Glomerular endothelial cell (primary cell): ENCODE measurements at places on chromosomes 4 and X. TPM values are rescaled to one million over a fixed set of nuclear protein-coding genes. Genes with fewer than 3 reads are reported as not detected.

AVPR2 gene
- not detected in 2 replicates for total RNA-seq

- no peak for DNase-seq
Observed at GRCh38 chr4:162622664-162623063, 458.9 kb upstream of the FSTL5 start.

SPATA4 gene
- total RNA-seq, result not detected in 2 replicates

DNA sequence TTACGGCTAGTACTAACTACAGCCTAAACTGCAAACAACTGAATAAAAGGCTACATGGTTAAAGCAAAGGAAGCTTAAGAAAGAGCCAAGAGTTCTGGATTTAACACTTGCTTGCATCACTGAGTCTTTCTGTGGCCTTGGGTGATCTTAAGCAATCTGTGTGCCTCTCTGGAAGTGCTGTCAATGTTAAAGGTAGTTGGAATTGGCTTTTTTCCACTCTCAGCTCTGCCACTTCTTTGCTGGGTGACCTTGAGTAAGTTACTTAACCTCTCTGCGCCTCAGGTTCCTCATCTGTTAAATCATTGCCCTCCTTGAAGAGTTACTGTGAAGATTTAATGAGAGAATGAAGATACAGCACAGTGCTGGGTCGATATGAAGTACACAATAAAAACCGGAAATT lies 15.7 kb downstream of the SLC2A9 start:
- no peak for DNase-seq

DNA sequence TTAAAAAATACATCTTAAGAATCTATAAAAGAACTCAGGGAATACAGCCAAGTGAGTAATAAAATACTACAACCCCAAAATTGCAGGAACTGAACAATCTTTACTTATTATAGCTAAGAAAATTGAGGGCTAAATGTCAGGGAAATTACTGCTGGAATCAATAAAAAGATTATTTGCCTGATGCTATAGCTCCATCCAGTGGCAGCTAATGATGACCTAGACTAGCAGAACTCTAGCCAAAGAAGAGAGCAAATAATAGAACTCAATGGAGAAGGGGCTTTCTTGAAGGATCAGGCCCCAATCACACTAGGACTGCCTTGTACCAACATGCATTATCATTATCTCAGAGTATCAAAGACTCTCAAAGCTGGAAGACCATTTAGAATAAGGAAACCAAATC lies 85.0 kb upstream of the FAM241A start:
- DNase-seq, result no peak

- peak; percentile 10 for DNase-seq
Observed at GRCh38 chr4:182778222-182778982, 138.8 kb downstream of the DCTD start.
